ENCODE measurements at places on chromosomes 11 and 22. TPM values are rescaled to one million over a fixed set of nuclear protein-coding genes. Genes with fewer than 3 reads are reported as not detected.

DNA sequence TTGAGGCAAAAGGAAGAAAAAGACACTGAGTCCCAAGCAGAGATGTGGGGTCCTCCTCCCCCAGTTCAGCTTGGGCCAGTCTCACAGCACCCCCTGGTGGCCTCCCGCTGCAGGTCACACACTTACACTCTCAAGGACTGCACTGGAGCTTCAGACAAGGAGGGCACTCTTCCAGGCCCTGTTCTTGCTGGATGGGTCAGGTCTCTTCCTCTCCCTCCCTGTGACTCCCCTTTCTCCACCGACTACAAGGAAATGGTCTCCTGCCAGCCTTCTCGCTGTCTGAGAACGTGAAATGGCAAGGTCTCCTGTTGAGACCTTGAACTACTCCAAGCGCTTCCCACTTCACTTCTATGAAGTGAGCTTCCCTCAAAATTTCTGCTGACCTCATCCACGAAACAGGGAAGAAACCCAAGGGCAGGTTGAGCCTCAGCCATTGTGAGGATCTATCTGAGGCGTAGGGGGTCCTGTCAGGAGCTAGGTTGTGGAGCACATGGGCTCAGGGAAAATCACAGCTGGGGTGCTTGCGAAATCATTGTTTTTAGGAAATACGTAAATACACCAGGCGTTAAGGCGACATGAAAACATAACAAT is 11.2 kb upstream of the IGLL1 start:
- DNase-seq, result peak; percentile 63

DNA sequence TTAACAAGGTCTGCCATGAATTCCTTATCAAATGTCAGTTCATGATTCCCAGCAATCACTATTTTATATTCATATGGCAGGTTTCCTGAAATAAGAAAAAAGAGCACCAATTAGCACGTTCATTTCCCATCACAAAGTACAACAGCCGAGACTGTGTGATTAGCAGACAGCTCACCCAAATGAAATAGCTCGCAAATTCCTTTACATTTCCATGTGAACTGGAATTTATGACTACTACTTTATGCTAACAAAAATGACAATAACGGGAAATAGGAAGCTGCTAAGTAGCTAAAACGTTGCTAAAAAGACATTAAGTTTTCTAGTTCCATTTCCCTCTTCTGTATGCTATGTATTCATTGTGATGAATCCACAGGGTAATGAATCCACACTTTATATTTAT is 90.7 kb downstream of the MPPED2 start:
- DNase-seq, result no peak

DNA sequence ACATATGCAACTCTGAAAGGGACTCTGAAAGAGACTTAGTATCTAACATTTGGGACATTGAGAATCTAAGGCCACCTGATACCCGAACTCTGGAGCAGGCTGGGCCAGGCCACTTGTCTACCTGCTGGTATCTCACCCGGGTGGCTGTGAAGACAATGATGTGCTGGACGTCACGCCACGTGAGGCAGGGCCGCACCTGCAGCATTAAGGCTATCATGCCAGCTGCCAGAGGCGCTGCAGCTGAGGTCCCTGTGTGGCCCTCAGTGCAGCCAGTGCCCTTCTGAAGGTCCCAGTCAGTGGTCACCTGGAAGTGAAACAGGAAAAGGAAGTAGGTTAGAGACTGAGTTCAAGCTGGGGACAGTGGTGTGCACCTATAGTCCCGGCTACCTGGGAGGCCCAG is 12.4 kb downstream of the PCSK7 start:
- DNase-seq, result no peak

DNA sequence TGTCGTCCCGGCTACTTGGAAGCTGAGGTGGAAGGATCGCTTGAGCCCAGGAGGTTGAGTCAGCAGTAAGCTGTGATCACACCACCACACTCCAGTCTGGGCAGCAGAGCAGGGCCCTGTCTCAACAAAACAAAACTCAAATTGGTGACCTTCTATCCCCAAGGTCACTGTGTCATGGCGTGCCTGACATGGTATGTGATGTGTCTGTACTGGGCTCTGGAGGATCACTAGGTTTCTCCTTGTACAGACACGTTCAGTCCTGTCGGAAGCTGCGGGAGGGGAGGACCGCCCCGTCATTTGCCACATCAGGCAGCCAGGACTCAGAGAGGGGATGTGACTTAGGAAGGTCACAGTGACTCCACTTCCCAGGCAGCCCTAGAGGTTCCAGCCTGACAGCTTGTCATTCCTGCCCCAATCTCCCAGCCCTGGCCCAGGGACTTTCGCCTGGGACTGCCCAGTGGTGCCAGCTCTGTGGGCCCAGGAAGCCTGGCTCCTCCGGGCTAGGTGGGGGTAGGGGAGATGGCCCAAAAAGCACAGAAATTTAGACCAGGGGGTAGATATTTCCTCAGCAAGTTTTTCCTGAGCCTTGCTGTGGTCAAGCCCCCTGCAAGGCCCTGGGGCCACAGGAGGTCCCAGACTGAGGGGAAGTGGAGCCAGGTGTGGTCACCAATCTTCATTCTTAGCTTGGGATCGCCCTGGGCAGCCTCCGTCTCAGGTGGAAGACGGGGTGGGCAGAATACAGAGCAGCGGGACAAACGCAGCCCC is 53.2 kb downstream of the TRIOBP start:
- DNase-seq, result no peak

DNA sequence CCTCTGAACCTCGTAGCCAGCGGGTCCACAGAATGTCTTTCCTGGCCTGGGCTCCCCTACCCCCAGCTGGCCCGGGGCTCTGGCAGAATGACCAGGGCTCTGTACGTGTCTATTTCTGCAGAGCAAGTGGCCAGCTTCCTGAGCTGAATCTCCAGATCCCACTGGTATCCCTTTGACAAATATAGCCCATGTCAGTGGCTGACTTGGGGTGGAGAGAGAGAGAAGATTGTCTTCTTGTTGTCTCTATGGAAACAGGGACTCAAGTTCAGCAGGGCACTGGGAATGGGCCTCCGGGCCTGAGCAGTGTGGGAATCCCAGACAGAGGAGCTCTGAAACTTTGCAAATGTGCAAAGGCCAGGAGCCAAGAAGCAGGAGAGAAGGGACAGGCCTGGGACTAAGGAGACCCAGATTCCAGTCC is 33.9 kb downstream of the ANO1 start:
- DNase-seq, result no peak

GRCh38 chr22:29883775-29884097 is 762 bp downstream of the MTMR3 start:
- DNase-seq, result no peak

GRCh38 chr11:75498556-75499255 is 27.0 kb downstream of the GDPD5 start:
- DNase-seq, result peak; percentile 39

GRCh38 chr11:107962181-107962580 is 33.9 kb downstream of the RAB39A start:
- no peak for DNase-seq

DNA sequence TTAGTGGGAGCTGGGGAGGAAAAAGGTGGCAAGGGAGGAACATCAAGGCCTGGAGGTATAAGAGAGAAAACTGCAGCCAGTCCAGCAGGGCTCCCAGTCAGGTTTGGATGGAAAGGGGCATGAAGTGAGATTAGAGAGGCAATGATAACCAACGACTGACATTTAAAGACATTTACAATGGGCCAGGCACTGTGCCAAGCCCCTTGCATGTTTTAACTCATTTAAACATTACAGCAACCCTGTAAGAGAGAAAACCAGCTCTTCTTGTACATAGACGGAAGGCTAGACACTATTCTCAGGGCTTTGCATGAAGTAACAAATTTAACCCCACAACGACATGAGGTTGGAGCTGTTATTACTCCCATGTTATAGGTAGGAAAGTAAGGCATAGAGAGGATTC is 32.1 kb upstream of the PAK1 start:
- no peak for DNase-seq

- DNase-seq, result no peak
These were observed 350.9 kb downstream of the TTC28 start for GRCh38 chr22:28328756-28329155.

Gene HEPN1
- not detected for total RNA-seq

Gene ELFN2
- total RNA-seq, result 4.0 TPM

Gene RAC2
- 0.25 TPM for total RNA-seq

Gene MPEG1
- not detected for total RNA-seq

Gene SAA4
- total RNA-seq, result not detected

Gene OPCML
- not detected for total RNA-seq

Gene TSPAN18
- 7.4 TPM for total RNA-seq

Measured in Caco-2 (cell line).